GM04504 (cell line): ENCODE measurements at places on chromosomes 16 and 17.

DNA sequence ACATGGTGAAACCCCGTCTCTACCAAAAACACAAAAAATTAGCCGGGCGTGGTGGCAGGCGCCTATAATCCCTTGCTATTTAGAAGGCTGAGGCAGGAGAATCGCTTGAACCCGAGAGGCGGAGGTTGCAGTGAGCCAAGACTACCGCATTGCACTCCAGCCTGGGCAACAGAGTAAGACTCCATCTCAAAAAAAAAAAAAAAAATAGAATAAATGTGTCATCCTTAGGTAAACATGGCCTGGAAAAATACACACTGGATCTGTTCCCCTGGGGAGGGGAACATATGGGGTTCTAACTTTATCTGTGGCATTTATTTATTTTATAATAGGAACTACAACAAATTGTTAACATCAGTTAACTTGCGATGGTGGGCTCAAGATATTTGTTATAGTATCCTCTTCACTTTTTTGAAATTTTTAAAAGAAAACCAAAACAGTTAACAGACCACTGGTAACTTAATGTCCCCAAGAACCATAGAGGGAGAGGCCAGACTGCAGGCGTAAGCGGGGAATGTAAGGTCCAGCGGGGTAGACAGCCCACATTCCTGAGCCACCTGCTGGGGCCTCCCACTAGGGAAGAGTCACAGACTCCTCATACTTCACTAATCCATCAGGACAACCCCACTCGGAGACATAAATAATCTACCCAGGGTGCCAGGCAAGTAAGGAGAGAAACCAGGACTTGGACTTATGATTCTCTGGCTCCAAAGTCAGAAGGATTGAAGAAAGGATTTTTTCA is 12.5 kb upstream of the TXNDC11 start:
- no peak for DNase-seq

DNA sequence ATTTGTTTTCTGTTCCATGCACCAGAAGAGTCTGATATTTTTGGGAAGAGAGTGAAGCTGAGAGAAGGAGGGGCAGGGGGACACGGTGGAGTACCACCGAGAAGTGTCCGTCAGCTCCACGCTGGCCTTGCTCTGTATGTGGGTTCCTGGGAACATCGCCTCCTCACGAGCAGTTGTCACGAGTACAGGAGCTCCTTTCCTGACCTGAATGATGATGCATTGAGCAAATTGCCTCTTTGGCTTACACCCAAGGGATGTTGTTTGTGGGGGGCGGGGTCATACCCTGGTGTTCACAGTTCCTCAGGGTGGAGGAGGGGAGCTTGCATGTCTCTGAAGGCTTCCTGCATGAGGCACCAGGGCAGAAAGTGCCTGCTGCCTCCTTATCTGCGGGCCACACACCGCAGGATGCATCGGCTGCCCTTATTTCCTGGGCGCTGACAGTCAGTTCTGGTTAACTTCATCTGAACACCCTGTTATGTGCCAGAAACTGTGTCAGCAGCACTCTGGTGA is 36.2 kb downstream of the RGS9 start:
- DNase-seq = no peak

GRCh38 chr17:75755205-75755901 is 9.6 kb downstream of the GALK1 start:
- DNase-seq = no peak

DNA sequence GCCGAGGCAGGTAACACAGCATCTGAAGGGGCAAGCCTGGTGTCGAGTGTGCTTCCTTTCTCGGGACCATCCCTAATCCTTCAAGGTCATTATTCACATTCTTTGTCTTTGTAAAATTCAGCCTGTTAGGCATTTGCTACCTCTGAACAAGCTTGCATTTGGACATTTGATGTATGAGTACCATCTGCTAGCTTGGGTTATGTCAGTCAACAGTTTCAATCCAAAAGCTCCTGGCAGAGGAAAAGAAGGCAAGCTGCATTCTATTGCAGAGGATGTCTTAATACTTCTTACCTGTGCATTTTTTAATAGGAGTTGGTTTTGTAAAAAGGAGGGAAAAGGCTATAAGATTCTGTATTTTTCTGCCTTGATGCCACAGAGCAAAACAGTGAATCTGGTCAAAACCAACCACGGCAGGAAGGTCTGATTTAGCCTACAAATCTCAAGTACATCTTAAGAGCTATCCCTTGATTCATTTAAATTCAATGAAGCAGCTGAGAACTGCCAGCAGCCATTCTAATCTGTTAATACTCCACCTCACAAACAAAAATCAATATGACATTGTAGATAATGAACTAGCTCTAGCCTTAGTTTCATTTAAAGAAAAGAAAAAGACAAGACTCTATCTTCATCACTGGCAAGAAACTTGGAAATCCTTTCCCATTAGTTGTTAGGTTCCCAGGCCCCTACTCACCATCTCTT is 39.0 kb downstream of the TEX2 start:
- DNase-seq = no peak

GRCh38 chr16:71426069-71426879 is 15.6 kb downstream of the TLE7 start:
- peak; percentile 37 for DNase-seq

GRCh38 chr17:76530811-76531485 is 6.6 kb downstream of the CYGB start:
- DNase-seq = no peak

- DNase-seq = no peak
These were observed 14.4 kb downstream of the NDUFAF8 start for GRCh38 chr17:81253358-81254131.

- DNase-seq = no peak
These were observed 125.7 kb downstream of the XYLT1 start for GRCh38 chr16:17345043-17345442.

- DNase-seq = peak; percentile 24
These were observed 102.9 kb downstream of the NLK start for GRCh38 chr17:28145348-28145747.

DNA sequence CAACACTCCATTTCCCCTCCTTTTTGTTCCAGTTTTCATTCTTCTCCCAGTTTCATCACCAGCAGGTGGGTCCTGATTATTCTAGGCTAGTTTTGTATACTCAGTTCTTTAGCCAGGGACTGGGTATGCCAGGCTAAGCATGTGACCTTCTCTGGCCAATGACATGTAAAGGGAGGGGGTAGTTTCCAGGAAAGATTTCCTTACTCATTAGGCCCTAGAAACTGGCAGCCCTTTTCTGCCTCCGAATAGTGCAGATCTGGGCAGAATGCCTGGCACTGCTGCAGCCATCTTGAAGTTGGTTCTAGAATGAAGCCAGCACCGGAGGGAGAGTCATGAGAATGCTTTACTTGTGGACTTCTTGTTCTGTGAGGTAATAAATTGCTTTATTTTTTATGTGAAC is 126.9 kb upstream of the AXIN2 start:
- DNase-seq = no peak

DNA sequence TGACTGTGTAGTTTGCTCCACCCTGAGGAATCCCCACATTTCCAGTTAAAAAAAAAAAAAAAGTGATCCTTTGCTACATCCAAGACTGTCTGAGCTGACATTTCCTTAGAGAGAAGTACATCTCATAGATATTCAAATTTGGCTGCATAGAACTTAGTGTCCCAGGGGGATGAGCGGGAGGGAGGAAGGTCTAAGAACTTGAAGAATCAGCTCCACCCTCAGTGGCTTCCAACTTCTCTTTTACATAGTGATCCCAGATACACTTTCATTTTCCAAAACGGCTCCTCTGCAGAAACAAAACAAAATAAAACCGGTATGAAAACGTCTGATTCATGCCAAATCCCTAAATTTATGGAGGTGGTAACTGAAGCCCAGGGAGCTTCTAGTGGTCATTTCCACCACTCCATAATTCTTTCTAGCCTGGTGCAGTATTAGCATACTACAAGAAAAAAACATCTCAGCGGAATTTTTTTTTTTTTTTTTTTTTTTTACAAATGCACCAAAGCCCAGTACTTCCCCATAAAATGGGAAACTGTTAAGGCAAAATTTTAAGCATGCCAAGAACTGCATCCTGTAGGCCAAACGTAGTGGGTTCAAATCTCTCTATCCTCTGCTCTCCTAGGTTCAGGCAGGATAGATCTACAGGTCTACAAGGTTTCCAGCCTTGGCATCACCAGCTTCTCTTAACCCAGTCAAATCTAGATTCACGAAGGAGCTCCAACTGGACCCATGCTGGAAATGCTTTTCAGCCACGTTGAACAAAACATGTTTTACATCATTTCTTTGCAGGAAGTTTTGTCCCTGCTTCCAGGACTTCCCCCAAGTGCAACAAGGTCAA is 29.3 kb downstream of the MAF start:
- DNase-seq = no peak
